Central memory CD8-positive, alpha-beta T cell (primary cell): ENCODE measurements at places on chromosomes 7 and 10.

DNA sequence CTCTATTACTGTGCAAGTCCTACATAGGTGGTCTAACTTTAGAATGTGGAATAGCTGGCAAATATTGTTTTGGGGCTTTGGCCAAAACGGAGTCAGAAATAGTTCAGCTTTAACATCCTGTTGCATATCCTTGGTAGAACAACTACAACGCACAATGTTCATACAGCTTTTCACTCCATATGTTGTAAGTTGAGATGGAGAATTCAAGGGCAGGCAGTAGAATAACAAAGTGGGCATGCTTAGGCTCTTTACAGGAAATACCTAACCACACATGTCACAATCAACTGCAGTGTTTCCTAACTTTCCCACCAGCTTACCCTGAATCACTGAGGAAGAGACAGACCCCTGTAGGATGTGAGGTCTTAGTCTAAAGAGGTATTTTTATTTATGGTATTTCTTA is 122.3 kb downstream of the PPP1R3A start:
- DNase-seq: no peak

GRCh38 chr7:138538518-138538917 is 78.5 kb downstream of the TRIM24 start:
- no peak for DNase-seq

DNA sequence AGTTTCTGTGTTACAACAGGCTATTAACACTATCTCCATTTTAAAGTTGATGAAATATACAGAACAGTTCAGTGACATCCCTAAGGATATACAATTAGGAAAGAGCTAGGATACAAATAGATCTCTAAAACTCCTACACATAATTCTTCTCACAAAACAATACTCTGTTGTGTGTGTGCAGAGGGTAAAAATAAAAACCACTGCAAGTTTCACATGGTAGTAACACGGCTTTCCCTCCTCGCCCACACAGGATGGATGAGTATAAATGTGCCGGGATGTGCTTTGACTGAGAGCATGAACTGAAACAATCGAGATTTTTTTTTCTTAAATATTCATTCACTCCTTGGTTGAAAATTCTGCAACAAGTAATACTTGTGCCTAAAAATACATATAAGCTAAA is 131.5 kb upstream of the C1QL3 start:
- DNase-seq: no peak

GRCh38 chr10:104920476-104920875 is 279.4 kb downstream of the SORCS3 start:
- DNase-seq: no peak

DNA sequence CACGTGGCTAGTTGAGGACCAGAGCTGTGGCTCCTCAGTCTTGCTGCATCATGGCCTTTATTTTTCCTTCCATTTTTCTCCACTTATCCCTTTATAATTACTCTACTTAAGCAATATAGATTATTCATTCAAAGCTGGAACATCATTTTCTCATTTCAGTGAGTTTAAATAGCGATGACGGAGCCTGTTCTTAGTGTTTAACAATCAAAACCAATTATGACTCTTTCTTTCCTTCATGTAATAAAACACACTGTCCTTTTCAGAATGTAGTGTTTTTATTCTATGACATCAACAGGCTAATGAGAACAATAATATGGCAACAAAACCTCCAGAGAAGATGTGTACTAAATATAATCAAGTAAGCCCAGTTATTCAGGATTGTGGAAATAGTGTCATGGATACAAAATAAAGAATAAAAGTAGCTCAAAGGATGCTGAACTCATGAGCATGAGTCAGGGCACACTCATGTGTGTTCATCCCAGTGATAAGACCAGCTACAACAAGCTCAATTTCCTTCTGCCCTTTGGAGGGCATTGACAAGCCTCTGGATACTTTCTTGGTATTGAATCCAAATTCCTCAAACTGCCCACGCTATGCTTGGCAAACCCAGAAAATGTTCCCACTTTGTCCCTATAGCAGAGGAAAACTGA is 188.4 kb downstream of the CYP26A1 start:
- no peak for DNase-seq

DNA sequence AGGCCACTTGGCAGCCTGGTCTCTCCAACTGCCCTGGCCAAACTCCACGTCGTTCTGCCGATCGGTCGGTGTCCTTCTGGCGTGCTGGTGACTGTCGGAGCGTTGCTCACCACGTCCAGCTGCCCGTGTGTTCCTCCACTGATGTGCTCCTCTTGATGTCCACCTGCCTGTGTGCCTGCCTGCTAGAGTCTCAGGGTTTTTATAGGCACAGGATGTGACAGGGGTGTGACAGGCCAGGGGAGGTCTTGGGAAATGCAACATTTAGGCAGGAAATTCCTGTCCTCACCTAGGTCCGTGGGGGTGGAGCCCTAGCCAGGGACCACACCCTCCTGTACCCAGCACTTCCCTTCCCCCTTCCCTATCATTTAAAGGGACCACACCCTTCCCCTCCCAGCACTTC is 25.2 kb upstream of the CFAP46 start:
- DNase-seq: no peak

DNA sequence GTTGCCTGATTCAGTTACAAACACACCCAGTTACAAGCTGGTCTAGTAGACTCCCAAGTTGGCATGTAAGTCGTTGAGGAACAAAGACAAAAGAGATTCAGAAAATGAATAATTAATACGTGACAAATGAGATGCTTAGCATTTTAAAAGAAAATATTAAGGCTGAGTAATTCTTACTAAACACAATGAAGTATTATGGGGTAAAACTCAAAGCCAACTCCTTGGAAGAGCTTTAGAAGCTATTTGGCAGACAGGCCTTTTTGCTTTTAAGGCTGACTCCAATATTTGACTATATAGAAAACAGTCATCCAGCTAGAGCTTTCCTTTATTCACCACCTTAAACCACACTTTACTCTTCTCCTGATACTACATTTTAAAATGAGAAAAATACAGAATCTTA is 5.4 kb downstream of the TRDMT1 start:
- no peak for DNase-seq

GRCh38 chr7:87347207-87347606 is 1.7 kb downstream of the CROT start:
- no peak for DNase-seq

- DNase-seq: no peak
These were observed 79.9 kb downstream of the CNNM2 start for GRCh38 chr10:102997998-102998397.

DNA sequence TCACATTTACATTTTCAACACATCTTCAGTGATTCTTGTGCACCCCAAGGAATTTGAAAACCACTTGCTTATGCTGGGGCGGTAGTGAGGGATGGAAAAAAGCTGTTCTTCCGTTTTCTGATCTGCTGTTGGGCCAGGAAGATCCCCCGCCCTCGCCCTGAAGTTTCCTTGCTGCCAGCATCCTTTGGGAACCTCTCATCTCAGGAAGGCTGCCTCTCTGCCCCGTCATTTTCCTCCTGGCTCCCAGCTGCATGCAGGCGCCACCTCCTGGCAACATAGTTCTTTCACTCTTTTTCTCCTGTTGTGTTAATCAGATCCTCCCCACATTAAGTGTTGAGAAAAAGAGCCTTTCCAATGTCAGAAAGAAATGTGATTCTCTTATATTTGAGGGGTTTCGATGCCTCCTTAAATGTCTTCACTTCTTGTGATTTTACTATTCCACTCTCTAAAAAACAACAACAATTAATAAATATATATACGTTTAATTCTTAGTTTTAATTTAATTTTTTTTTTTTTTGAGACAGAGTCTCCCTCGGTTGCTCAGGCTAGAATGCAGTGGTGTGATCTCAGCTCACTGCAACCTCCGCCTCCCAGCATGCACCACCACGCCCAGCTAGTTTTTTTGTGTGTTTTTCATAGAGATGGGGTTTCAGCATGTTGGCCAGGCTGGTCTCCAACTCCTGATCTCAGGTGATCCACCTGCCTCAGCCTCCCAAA is 122.9 kb downstream of the RALA start:
- peak; percentile 30 for DNase-seq

DNA sequence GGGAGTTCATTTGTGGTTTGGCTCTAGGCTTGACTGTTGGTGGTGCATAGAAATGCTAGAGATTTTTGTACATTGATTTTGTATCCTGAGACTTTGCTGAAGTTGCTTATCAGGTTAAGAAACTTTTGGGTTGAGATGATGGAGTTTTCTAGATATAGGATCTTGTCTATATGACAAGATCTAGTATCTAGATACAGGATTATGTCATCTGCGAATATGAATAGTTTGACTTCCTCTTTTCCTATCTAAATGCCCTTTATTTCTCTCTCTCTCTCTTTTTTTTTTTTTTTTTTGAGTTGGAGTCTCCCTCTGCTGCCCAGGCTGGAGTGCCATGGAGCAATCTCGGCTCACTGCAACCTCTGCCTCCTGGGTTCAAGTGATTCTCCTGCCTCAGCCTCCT is 62.9 kb downstream of the MGAM2 start:
- no peak for DNase-seq

GRCh38 chr7:101231644-101232043 is 6.0 kb downstream of the CLDN15 start:
- DNase-seq: no peak
